Omental fat pad (tissue), 4 donors: ENCODE measurements at places on chromosomes 7 and 10.
A peak's percentile ranks its signal among the peaks of the same experiment; 100 is the strongest.

- no peak for DNase-seq
Observed at GRCh38 chr7:116588641-116589594, 64.1 kb downstream of the CAV1 start.

DNA sequence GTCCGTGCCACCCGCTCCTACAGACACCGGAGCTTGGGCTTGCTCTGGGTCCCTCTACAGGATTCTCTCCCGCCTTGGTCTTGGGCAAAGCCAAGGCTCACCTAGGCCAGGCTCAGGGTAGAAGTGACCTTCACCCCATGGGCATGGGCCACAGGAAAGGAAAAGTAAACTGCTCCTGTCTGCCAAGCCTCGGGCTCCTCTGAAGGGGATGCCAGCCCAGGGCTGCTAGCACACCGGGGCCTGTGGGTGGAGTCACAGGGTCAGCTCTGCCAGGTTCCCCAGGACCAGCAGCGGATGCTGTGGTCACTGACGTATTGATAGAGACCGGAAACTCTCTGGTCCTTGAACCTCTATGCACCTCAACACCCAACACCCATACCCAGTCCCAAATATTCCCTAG lies 222.7 kb upstream of the MGMT start:
- DNase-seq, result no peak

- DNase-seq, result no peak
Observed at GRCh38 chr7:13258386-13258785, 571.0 kb downstream of the ARL4A start.

DNA sequence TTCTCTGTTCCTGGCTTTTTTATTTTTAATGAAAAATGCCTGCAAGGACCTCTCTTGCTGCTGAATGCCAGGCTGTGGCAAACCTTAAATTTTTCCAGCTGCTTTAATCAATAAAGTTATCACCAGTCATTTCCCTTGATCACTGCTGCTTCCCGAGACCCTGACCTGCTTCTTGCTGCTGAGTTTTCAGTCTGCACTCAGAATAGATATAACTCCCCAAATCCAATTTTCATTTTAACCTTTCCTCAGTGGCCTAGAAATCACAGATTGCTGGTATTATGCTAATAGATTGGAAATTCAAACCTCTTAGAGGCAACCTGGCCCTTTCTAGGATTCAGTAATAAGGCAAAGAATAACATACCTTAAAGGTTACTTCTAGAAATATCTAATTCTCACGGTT lies 43.7 kb downstream of the LHPP start:
- DNase-seq, result no peak

GRCh38 chr7:92634924-92635519 lies 44.8 kb upstream of the FAM133B start:
- no peak for DNase-seq

DNA sequence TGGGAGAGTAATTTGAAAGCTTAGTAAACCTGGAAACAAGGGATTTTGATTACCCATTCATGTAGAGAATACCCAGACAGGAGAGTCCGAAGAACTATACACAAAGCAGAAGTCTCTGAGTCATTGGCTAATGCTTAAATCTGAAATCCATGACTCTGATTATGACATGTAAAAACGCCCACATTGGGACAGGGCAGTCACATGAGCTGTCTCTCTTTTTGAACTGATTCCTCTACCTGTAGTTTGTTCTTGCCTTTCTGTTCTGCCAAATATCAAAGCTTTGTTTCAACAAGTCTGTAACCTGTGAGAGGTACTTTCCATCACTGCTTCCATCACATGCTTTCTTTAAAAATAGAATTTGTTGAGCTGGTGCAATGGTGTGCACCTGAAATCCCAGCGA lies 4.3 kb upstream of the GPNMB start:
- no peak for DNase-seq

DNA sequence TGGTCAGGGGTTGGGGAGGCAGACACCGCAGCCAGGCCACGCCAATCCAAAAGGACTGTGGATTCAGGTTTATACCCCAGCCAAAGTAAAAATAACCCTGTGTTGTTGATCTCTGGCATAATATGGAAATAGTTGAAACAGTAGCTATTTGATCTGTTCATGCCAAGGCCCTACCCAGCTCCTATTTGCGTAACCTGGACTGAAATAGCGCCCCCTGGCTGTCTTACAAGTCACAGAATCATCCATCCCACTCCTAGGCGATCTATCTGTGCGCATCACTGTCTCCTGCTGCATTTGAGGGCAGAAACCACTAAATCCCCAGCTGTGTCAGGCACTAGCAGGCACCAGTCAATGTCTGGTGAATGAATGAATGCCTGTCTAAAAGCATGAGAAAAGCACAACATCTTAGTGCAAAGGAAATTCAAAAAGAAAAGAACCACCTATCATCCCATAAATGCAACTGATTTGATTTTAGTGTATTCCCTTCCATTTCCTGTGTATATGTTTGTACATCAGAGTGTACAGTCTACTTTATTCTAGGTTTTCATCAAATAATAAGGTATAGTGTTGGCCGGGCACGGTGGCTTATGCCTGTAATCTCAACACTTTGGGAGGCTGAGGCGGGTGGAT lies 160.0 kb downstream of the SLIT1 start:
- no peak for DNase-seq

GRCh38 chr7:130938661-130939060 lies 204.7 kb upstream of the KLF14 start:
- DNase-seq, result no peak

- DNase-seq, result peak; percentile 77
Observed at GRCh38 chr7:93890464-93891068, at the start of gene TFPI2. Gene TFPI2, minus strand, starts transcription at chr7:93890753. Its CDS starts 75 bp downstream, at chr7:93890678.

DNA sequence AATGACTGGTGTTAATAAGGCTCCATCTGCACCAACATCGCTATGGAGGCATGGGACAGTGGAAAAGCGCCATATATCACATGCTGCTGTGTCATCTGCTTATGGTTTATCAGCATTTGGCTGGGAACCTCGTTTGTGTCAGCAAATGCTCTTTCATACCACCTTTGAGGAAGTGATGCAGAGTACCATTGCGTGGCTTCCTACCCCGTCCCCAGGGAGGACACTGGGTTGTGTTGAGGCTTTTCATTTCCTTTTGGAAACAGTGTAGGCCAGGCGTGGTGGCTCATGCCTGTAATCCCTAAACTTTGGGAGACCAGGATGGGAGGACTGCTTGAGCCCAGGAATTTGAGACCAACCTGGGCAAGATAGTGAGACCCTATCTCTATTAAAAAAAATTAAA lies 6.8 kb downstream of the TACR2 start:
- no peak for DNase-seq

DNA sequence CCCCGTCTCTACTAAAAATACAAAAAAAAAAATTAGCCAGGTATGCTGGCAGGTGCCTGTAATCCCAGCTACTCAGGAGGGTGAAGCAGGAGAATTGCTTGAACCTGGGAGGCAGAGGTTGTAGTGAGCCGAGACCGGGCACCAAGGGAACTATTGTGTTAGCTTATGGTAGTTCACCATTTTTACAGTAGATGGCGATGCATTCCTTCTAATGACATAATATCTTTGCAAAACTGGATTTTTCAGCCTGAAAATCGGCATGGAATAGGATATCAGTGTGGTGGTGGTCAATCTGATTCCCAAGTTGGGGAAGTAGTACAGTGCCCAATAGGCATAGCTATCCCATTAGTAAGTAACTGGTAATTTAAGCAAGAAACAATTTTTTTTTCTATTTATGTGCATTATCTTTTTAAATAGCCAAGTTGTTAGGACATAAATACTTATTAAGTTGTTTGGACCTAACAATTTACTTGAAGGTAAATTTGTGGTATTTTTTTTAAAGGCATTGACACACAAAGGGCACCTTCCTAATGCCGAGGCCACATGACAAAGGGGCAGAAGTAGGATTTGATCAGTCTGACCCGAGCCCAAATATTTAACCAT lies 17.6 kb upstream of the IMPDH1 start:
- DNase-seq, result no peak

DNA sequence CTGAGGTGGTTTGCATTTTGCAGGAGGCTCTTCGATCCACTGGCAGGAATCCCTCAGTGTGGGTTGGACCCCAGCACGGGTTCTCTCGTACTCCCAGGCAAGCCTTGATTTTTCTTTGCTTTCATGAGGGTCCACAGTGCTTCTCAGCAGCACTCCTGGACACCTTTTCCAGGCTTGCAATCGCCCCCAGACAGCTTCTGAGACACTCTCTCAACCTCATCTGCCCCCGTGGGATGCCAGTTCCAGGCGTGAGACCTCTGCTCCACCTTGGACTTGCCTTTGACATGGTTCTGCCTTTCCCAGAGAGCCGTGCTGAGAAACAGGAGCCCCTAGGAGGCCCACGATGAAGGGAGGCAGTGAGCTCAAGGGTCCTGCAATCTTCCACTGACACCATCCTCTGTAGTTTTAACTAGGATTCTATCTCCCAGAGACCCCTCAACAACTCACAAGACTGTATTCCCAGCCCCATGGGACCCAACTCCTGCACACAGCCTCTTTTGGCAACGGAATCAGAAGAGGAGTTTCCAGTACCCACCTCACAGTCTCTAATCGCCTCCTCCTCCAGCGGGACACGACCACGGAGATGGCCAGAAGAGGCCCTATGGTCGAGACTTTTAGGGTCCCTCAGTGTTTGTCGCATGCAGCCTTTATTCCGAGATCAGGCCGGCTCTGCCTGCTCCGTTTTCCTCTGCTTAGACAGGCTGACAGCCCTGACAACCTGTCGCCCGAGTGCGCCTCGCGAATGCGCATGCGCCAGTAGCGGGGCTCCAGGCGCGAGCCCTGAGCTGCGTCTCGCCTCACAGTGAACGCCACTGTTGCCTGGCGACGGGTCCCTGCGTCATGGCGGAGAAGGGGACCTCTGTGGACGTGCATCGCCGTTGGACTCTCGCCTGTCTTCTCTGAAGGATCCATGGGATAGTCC lies 26.0 kb upstream of the ZNF273 start:
- DNase-seq, result no peak

DNA sequence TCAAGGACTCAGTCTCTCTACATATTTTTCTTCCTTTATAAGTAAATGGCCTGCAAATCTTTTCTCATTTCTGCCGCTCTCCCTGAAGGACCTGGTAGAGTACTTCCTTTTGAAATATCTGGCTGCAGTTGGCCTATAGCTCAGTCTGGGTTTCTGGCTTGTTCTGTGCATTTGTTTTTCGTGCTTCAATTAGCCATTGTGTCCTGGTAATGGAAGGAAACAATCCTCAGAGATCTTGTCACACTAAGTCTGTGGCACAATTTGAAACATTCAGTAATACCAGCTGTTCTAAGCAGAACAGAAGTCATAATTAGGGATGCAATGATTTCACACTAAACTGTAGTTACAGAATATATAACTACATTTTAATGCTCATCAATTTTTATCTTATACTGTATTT lies 545.0 kb downstream of the NRG3 start:
- no peak for DNase-seq

GRCh38 chr10:22805304-22805703 lies 90.9 kb upstream of the PIP4K2A start:
- no peak for DNase-seq

- no peak for DNase-seq
Observed at GRCh38 chr7:45921699-45922519, 837 bp upstream of the IGFBP3 start.

DNA sequence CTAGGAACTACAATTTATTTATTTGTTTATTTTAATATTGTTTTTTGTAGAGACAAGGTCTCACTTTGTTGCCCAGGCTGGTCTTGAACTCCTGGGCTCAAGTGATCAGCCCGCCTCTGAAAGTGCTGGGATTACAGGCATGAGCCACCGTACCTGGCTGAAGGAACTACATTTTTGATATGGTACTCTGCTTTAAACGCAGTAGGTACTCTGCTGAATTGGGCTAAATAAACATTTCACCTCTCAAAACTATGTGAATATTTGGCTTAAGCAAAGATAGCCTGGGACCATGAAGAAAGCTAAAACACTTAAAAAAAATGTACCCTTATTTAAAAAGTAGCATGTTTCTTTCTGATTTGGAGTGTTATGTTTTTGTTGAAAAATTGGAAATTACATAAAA lies 138.2 kb downstream of the ADK start:
- no peak for DNase-seq

- no peak for DNase-seq
Observed at GRCh38 chr10:7610026-7610425, 56.7 kb downstream of the ITIH5 start.

- no peak for DNase-seq
Observed at GRCh38 chr10:57993302-57993701, 274.4 kb downstream of the IPMK start.

DNA sequence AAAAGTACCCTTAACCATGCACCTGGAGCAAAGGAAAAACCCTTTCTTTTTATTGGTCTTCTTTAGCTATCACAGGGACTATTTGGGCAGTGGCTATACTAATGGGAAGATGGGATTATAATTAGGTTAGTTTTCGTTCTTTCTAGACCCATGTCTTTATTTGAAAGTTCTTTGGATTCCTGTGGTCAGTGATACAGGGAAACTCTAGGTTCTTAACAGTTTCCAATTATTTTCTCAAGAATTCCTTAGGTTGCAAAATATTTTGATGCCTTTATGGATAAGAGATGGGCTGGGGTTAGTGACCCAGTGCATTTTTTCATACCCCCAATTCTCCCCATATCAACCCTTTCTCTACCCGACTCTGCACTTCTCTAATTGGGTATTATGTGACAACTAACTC lies 49.0 kb downstream of the ADD3 start:
- DNase-seq, result no peak

GRCh38 chr7:110759069-110759468 lies 331.9 kb upstream of the LRRN3 start:
- no peak for DNase-seq
